ENCODE measurements at places on chromosomes 1 and 21.
A peak's percentile ranks its signal among the peaks of the same experiment; 100 is the strongest.

DNA sequence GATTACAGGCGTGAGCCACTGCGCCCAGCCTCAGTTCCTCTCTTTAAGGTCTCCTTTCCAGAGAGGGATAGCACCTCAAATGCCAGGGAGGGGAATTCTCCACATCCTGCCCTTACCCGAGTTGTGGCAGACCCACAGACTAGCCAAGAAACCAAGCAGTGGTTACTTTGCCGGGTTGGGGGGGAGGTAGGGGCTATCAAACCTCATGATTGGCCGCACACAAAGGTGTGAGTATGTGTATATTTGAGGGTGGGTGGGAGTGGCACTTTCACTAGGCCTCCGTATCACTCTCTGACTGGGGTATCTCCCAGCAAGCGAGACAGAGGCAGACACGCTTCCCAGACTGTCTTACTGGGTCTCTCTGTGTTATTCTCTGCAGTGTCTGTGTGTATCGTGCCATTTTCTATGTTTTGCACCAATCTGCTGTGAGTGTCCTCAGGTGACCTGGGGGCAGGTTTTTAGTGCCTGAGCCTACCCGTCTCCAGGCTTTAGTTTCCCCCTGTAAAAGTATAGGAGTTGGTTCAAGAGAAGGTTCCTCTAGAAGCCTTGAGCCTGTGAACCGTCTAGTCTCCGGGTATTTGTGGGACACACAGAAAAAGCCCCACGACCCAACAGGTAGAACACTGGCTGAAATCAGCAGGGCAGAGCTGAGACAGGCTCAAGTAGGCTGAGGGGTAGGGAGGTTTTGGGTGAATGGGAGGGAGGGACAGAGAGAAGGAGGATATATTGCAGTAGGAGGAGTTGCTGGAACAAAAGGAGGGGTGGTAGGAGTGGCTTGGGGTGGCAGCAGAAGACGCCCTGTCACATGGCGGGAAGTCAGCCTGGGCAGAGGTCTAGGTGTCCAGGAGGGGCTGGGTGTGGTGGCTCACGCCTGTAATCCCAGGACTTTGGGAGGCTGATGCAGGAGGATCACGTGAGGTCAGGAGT is 10.3 kb downstream of the LMNA start:
- peak overlapping the region; percentile 99 for H3K27ac ChIP-seq
- no peaks in the 10 kb centered on the region for H3K27me3 ChIP-seq
- H3K4me1 ChIP-seq, result peaks cover 100% of the 10 kb centered on the region
- peak overlapping the region; percentile 21 for H3K4me3 ChIP-seq

DNA sequence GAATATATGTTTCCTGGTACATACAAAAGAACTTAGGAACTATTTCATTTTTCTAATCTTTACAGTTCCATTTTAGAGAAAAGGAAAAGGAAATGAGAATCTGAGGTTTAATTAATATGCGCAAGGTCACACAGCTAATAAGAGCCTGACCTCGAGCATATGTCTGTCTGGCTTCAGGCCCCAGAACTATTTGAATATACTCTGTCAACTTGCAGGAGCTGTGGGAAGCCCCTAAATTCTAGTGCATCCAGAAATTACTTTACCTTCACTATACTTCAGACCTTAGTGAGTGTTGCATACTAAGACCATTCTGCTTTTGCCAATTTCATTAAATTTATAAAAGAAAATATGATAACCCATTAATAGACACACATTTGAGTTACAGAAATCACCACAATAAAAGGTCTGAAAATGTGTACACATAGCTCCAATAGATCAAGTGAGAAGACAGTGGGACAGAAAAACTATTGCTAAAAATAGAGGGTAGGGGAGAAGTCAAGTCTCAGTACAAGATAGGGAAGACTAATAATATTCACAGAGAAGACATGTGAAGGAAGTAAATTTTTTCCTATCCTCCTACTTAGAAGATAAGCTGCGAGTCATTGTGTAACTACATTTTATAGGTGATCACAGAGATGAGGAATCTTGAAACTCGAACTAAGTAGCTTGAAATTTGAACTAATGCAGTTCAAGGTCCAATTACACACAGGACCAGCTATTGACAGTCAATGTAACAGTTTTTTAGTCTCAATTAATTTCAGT is 3.8 kb downstream of the RGS13 start:
- no peaks in the 10 kb centered on the region for H3K27me3 ChIP-seq
- no peak overlapping the region for H3K27ac ChIP-seq
- DNase-seq, result no peak

GRCh38 chr1:191099696-191100095 is 622.0 kb upstream of the BRINP3 start:
- no peaks in the 10 kb centered on the region for H3K36me3 ChIP-seq
- no peaks in the 10 kb centered on the region for H3K4me1 ChIP-seq
- no peaks in the 10 kb centered on the region for H3K27me3 ChIP-seq
- H3K4me3 ChIP-seq, result no peak overlapping the region

GRCh38 chr1:116855191-116855619 is 54.5 kb upstream of the PTGFRN start:
- H3K27ac ChIP-seq, result no peak overlapping the region
- no peaks in the 10 kb centered on the region for H3K27me3 ChIP-seq
- no peaks in the 10 kb centered on the region for H3K36me3 ChIP-seq
- H3K4me1 ChIP-seq, result peaks cover 18% of the 10 kb centered on the region
- DNase-seq, result no peak

- no peaks in the 10 kb centered on the region for H3K27me3 ChIP-seq
- H3K4me3 ChIP-seq, result no peak overlapping the region
- H3K4me1 ChIP-seq, result no peaks in the 10 kb centered on the region
- no peak for DNase-seq
These were observed 217.2 kb upstream of the C1orf105 start for GRCh38 chr1:172203135-172203823.

DNA sequence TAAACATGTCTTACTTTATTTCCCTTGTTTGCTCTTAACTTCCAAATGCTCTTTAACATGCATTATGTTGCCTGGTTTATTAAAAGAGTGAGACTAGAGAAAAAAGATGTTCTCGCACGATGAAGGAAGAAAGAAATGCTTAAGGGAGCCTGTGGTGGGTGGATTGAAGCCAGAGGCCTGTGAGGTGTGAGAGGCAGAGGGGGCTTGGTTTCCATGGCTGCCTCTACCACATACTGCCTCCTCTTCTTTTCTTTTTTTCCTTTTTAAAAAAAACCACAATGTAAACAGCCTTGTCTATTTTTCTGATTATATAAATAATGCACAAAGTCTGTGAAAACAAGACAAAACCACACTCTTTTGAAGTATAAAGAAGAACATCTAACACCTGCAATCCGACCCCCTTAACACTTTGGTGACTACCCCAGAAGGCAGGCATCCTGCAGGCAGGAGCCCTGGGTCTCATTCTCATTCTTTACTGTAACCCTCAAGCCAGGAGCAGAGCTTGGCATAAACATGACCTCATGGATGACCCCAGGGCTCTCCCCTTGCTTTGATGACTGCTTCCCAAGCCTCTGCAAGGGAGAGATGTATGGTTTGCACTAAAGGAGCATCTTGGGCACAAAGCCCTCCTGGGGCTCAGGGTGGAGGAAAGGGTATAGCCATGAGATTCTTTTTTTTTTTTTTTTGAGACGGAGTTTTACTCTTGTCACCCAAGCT is 10.1 kb upstream of the PARP1 start:
- H3K27ac ChIP-seq, result no peak overlapping the region
- no peaks in the 10 kb centered on the region for H3K4me1 ChIP-seq
- no peaks in the 10 kb centered on the region for H3K36me3 ChIP-seq
- H3K4me3 ChIP-seq, result no peak overlapping the region
- no peaks in the 10 kb centered on the region for H3K27me3 ChIP-seq
- DNase-seq, result no peak

DNA sequence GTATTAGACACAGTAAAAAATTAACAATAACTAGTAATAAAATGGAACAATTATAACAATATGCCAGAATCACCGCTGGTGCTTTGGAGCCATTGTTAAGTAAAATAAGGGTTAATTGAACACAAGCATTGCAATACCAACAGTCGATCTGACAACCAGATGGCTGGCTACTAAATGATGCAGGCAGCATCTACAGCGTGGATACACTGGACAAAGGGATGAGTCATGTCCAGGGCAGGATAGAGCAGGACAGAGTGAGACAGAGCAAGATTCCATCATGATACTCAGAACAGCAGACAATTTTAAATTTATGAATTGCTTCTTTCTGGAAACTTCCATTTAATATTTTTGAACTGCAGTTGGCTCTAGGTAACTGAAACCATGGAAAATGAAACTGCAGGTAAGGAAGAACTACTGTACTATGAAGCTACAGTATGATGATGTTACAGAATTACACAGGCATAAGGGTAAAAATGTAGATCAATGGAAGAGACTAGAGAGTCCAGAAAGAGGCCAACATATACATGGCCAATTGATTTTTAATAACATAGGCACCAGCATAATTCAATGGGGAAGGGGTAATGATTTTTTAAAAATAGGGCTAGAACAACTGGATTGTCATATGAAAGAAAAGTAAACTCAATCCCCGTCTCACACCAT is 168.7 kb downstream of the RRAGC start:
- no peak for DNase-seq
- H3K4me1 ChIP-seq, result no peaks in the 10 kb centered on the region
- no peak overlapping the region for H3K27ac ChIP-seq
- no peaks in the 10 kb centered on the region for H3K27me3 ChIP-seq

- H3K27ac ChIP-seq, result no peak overlapping the region
- peaks cover 17% of the 10 kb centered on the region for H3K36me3 ChIP-seq
- H3K27me3 ChIP-seq, result no peaks in the 10 kb centered on the region
- no peak overlapping the region for H3K4me3 ChIP-seq
- no peaks in the 10 kb centered on the region for H3K4me1 ChIP-seq
These were observed 222.8 kb downstream of the TPR start for GRCh38 chr1:186152227-186152619.

DNA sequence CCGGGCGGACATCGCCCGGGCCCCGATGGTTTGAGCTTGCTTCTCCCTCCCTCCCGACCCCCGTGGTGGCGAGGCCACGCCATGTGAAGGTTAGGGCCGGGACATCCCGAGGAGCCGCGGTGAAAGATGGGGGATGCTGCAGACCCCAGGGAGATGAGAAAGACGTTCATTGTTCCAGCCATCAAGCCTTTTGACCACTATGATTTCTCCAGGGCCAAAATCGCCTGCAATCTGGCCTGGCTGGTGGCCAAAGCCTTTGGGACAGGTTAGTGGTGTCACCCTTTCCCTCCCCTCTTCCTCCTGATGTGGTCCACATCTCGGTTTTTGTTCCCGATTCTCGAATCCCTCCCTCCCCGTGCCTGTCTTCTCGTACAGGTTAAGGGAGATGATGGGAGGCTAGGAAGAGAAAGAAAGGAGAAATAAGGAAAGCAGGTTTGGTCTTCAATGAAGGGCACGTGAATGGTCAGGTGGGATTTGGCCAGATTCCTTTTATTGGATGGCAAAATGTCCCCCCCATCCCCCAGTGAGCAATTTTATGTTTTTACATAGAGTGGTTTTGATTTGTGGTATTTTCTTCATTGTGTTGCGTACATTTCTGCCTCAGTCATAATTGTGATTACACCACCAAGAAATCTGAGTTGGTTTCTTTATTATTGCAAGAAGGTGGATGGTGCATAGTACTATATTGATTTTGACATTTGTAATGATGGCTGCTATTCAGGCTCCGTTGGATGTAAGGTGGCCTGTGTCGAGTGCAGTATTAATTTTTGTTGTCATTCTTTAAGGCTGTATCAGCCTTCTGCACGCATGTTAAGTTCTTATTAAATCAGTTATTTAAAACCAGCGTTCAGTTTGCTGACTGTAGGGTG is 1.2 kb downstream of the CAMSAP2 start:
- peaks cover 44% of the 10 kb centered on the region for H3K4me1 ChIP-seq
- no peaks in the 10 kb centered on the region for H3K36me3 ChIP-seq
- H3K27ac ChIP-seq, result peak overlapping the region; percentile 100
- H3K27me3 ChIP-seq, result no peaks in the 10 kb centered on the region

- H3K27me3 ChIP-seq, result no peaks in the 10 kb centered on the region
- H3K4me3 ChIP-seq, result peak overlapping the region; percentile 79
- DNase-seq, result no peak
- peaks cover 72% of the 10 kb centered on the region for H3K4me1 ChIP-seq
- peak overlapping the region; percentile 98 for H3K27ac ChIP-seq
These were observed 678 bp upstream of the PTTG1IP start for GRCh38 chr21:44874240-44874496.

GRCh38 chr1:76433526-76433925 is 359.0 kb downstream of the ST6GALNAC3 start:
- H3K27ac ChIP-seq, result no peak overlapping the region
- no peak overlapping the region for H3K4me3 ChIP-seq
- no peaks in the 10 kb centered on the region for H3K27me3 ChIP-seq
- no peaks in the 10 kb centered on the region for H3K36me3 ChIP-seq
- no peaks in the 10 kb centered on the region for H3K4me1 ChIP-seq
